Stimulated activated CD4-positive, alpha-beta T cell treated with anti-CD3 and anti-CD28 coated beads, Interleukin-15, amount 100 ng/mL, for 24 hours (primary cell): ENCODE measurements at places on chromosomes 1 and 21.
A peak's percentile ranks its signal among the peaks of the same experiment; 100 is the strongest.

GRCh38 chr1:20875198-20875973 is 88.3 kb upstream of the HP1BP3 start:
- no peak for DNase-seq

- DNase-seq = no peak
Measured at GRCh38 chr1:221868593-221869303, 126.9 kb upstream of the DUSP10 start.

GRCh38 chr1:179141592-179142251 is 59.9 kb downstream of the TOR3A start:
- peak; percentile 57 for DNase-seq

DNA sequence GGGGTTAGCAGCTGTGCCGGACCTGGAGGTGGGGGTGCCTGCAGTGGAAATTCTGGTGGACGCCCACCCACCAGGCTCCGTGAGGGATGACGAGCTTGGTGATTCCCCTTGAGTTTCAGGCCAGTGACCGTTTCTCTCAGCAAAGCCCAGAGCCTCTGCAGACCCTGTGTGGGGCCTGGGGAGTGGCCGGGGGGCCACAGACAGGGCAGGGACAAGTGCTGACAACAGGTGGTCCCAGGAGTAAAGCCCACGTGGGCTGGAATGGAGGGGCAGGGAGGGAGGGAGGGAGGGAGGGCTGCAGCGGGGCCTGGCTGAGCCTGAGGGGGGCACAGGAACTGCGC is 52.8 kb downstream of the COL18A1 start:
- no peak for DNase-seq

GRCh38 chr1:59029411-59030167 is 245.7 kb upstream of the JUN start:
- no peak for DNase-seq

- DNase-seq = no peak
Measured at GRCh38 chr1:32487182-32487581, 22.3 kb downstream of the ZBTB8B start.

DNA sequence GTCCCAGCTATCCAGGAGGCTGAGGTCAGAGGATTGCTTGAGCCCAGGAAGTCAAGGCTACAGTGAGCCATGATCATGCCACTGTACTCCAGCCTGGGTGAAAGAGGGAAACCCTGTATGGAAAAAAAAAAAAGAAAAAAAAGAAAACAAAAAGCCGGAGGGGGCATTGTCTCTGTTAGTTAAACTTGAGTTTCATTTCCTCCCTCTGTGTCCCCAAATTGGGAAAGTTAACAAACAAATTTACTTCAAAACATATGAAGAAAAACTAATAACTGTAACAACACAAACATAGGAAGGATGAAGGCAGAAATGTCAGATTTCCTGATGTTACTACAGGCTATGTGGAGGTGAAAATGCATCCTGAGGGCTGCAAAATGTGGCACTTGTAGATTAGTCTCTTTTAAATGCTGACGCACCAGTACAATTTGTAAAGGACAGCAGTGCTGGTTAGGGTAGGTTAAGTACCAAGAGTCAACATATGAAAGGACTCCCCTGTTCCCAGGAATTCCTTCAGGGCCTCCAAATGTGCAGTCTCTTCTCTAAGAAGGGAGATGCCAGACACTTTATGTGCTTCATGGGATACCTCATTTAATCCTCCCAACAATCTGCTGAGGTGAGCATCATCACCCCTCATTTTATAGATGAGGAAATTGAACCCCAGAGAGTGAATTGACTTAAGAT is 52.9 kb downstream of the DEGS1 start:
- DNase-seq = no peak

DNA sequence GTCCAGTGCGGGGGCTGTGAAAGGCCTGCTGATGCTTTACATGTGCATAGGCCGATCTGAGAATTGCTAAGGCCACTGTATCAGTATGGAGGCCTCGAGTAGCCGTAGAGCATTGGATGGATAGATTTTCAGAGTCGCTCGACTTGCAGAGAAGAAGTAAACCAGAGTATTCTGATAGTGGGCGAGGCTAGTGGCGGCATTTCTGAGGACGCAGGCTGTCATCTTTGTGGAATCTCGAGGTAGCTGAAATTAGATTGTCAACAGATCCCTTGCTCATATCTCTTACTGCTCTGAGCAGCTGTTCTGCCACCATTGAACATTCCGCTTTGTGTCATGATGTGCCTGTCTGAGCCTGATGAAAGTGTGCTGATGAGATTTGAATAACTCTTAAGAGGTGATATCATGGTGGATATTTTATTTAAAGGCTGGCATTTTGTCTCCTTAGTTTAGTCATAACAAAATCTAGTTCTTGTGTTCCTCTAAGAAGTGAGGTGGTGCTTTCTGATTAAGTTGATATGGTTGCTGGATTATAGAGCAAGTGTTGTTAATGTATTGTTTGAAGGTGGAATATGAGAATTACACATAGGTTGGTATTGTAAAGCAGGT is 1.5 kb downstream of the KIF1B start:
- DNase-seq = peak; percentile 9
